ENCODE measurements at places on chromosomes 5 and 9.

DNA sequence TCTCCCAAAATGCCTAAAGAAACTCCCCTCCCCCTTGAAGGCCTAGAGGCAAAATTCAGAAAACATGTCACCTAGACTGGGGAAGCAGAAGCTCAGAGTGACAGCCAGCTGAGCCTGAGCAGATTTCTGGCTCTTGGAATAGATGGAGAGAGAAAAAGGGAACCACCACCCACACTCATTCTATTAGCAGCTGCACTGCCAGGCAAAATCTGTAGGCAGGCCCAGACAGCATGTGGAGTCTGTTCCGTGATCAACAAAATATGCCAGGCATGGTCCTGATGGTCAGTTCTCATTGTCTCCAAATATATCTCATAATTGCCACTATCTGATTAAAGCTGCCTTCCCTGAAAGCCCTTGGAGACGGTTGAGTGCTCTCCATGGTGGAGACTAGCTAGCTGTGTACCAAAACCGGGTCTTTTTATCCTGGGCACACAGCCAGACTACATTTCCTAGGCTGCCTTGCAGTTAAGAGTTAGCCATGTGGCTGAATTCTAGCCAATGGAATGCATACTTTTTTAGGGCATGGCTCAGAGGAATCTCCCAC is 131.7 kb upstream of the GPR151 start:
- peak; percentile 72 for DNase-seq

DNA sequence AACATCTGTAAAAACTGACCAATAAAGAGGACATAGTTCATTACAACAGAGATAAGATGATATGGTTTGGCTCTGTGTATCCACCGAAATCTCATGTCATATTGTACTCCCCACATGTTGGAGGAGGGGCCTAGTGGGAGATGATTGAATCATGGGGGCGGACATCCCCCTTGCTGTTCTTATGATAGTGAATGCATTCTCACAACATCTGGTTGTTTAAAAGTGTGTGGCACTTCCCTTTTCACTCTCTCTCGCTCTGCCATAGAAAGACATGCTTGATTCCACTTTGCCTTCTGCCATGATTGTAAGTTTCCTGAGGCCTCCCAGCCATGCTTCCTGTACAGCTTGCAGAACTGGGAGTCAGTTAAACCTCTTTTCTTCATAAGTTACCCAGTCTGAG is 292.8 kb downstream of the SLF1 start:
- DNase-seq, result no peak

DNA sequence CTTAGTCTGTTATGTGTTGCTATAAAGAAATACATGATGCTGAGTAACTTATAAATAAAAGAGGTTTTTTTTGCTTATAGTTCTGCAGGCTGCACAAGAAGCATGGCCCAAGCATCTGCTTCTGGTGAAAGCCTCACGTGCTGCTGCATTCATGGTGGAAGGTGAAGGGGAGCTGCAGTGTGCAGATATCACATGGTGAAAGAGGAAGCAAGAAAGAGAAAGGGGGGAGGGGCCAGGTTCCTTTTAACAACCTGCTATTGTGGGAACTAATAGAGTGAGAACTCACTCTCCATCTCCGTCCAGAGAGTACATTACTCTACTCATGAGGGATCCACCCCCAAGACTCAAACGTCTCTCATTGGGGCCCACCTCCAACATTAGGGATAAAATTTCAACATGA is 12.5 kb upstream of the PARP8 start:
- no peak for DNase-seq

- DNase-seq, result no peak
These were observed 143.7 kb downstream of the PBX3 start for GRCh38 chr9:125890826-125891225.

Data from DMS79 treated with DMSO at 0.1 percent for 48 hours (cell line).